Activated gamma-delta T cell treated with anti-CD3 and anti-CD28 coated beads, Interleukin-2, amount 50 U/mL, for 16 hours (primary cell): ENCODE measurements at places on chromosomes 2 and 18.

GRCh38 chr18:74722237-74722636 is 124.6 kb downstream of the ZNF407 start:
- no peak for DNase-seq

DNA sequence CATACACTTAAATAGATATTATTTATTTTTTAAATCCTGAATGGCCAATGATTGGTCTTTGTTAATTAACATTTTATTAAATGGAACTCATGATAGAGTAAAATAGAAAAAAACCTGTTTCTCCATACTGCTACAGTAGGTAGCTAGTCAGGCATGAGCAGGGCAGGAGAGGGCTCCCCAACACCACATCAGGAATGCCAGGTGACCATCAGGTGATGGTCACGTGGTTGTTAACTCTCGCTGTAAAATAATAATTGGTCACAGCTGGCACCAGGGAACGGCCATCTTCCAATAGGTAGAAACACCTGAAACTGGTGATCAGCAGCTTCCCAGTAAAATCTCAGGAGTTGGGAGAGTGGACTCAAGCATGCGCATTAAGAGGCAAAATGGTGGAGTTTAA is 172.2 kb downstream of the MEIS1 start:
- DNase-seq, result no peak

DNA sequence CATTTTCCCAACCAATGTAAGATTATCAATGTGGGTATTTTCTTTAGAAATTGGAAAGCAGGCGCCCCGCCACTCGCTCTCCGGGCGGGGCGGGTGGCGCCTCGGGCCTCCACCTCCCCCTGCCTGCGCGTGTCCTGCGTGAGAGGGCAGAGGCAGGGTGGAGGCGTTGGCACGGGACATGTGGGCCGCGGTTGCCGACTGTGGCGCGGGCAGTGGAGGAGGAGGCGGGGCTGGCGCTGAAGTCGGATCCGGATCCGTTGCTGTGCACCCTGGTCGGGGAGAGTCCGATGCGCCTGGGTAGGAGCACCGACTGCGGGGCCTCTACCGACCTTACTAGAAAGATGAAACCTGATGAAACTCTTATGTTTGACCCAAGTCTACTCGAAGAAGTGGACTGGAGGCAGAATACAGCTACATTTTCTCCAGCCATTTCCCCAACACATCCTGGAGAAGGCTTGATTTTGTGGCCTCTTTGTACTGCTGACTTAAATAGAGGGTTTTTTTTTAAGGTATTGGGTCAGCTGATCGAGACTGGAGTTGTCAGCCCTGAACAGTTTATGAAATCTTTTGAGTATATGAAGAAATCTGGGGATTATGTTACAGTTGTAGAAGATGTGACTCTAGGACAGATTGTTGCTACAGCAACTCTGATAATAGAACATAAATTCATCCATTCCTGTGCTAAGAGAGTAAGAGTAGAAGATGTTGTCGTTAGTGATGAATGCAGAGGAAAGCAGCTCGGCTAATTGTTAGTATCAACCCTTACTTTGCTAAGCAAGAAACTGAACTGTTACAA is 37.9 kb downstream of the PMS1 start:
- DNase-seq, result no peak

GRCh38 chr18:56139372-56139771 is 499.0 kb downstream of the TXNL1 start:
- no peak for DNase-seq

GRCh38 chr18:60200558-60200957 is 172.0 kb downstream of the MC4R start:
- DNase-seq, result no peak

DNA sequence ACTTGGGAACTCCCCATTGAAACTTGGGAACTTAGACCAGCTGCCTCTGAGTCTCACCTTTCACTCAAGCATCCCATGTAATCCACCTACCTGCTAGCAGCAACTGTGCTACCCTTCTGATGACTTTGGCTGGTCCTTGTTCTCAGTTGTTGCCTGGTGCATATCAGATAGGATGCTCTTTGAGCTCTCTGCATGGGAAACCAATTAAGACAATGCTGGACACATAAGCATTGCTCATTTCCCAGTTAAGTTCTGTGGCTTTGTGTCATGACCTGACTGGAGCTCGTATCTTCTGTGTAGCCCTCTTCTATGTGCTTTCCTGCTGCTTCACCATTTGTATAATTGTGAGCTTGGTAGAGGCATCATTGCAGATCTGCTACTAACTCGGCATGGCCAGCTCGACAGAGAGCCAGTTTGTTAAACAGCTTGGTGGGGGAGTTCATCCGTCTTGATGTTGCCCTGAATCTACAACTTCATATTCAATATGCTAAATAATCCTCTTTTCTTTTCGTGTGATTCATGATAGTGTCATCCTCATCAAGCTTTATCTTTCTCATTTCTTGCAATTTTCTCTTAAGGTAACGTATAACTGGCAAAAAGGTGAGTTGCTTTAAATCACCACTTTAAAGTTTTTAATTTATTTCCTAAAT is 447.5 kb upstream of the SLC14A2 start:
- DNase-seq, result no peak

GRCh38 chr2:50513724-50514123 is 518.2 kb downstream of the NRXN1 start:
- no peak for DNase-seq

DNA sequence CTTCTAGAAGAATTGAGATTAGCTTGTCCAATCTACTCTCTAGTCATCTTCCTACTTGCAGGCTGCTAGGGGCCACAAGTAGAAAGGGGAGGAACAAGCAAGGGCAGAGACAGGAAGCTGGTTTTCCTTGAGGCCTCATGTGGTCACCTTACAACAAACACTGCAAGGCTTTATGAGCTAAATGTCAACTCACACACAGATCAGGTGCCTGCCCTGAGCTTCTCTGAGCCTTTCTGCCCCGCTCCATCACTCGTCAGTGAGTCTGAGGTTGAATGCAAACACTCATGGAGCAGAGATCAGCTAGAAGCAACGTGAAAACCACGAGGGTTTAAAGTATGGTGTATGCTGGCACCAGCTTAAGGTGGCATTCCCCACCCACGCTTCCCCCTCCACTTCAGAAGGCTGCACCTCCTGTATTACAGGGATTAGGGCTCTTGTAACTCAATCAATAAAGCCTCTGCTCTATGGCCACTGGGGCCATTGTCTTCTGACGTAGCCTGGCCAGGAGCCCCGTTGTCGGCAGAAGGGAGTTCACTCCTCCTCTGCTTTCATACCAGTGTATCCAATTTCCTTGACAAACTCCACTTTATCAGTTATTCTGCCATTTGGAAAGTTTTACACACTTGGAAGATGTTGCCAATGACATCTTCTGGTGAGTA is 5.4 kb upstream of the CRYGC start:
- DNase-seq, result no peak

- no peak for DNase-seq
These were observed 66.6 kb downstream of the CELF4 start for GRCh38 chr18:37499044-37499443.

GRCh38 chr18:76878426-76878825 is 56.1 kb downstream of the ZNF236 start:
- no peak for DNase-seq

- DNase-seq, result no peak
These were observed 183.5 kb downstream of the SEPTIN10 start for GRCh38 chr2:109430329-109430636.
